Activated T-cell treated with anti-CD3 and anti-CD28 coated beads, Interleukin-2, amount 50 U/mL, for 1 hour (primary cell): ENCODE measurements at places on chromosomes 3 and 15.

GRCh38 chr15:54815556-54815955 lies 381.2 kb downstream of the RSL24D1 start:
- DNase-seq = no peak

DNA sequence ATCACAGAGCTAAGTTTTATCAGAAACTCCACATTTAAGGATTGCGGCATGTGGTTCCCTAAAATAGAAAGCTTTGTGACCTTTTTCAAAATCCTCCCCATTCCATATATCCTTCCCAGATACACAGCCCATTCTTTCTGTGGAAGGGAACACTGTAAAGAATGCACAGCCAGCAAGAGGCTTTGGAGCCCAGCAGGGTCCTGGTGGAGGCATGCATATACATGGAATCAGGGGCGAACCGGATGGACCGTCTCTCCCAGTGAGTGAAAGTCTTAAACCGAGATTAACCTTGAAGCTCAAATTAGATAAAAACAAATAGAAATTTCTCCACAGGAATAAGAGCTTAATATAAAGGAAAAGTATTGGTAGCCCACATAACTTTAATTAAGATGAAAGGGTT lies 436.2 kb upstream of the MDFIC2 start:
- DNase-seq = no peak

DNA sequence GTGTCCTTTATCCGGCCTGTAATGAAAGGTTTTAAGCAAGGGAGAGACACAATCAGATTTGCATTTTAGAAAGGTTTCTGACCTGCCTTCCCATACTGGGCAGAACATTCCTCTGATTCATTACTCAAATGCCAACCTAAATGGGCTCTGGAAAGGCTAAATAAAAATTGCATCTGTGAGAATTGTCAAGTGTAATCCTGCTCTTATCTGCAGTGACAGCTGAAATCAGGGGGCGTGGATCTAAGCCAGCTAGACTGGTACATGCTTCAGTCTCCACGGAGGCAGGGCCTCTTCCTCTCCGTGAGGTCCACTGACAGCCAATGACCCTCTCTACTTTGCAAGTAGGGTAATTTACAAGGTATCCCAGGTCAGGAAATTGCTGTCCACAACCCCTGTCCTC lies 32.5 kb upstream of the MINAR1 start:
- DNase-seq = no peak

DNA sequence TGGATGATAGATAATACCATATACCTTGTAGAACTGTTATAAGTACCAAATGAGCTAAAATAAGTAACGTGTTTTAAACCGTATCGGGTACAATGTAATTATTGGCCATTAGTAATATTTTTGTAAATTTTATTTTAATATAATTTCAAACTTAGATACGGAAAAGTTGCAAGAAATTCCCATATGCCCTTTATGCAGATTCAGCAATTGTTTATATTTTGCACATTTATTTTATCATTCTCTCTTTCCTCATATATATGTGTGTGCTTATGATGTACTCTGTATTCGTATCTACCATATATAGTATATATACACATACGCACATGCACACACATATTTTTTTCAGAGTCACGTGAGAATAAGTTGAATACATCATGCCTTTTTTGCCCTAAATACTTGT lies 38.5 kb downstream of the EXOG start:
- DNase-seq = no peak

GRCh38 chr3:171526146-171526545 lies 65.9 kb upstream of the TNIK start:
- DNase-seq = no peak

- DNase-seq = no peak
Measured at GRCh38 chr15:55795031-55795430, 52.1 kb upstream of the PRTG start.

DNA sequence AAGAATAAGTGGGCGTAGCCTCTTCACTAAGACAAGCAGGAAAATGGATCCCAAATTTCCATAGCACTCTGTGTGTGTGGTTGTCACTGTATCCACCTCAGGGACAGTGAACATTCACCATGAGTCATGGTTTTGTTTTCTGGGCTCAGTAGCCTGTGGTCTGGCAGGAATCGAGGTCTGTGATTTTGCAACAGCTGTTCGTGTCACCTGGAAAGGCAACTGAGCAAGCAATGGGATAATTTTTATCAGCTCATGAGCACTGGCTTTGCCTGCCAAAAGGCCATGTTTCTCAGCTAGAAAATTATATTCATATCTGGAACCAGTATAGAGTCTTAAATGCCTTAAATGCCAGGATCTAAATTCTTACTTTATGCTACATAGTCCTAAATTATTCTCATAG lies 60.9 kb downstream of the STRIT1 start:
- no peak for DNase-seq

- no peak for DNase-seq
Measured at GRCh38 chr3:122984650-122985049, 42.9 kb downstream of the SEMA5B start.

- no peak for DNase-seq
Measured at GRCh38 chr3:29936766-29937165, 655.9 kb downstream of the RBMS3 start.

- no peak for DNase-seq
Measured at GRCh38 chr3:26535151-26535550, 87.4 kb upstream of the LRRC3B start.

- no peak for DNase-seq
Measured at GRCh38 chr3:46462111-46462510, 2.6 kb downstream of the LTF start.

DNA sequence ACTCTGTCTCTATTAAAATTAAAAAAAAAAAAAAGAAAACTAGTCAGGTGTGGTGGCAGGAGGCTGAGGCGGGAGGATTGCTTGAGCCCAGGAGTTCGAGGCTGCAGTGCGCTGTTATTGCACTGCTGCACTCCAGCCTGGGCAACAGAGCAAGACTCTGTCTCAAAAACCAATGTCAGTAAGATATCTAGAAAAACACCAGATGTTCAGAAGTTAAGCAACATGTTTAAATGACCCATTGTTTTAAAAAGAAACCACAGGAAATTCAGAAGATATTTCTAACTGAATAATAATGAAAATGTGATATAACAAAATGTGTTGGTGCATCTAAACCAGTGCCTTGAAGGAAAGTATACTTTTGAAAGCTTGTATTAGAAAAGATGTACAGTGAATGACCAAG lies 203.4 kb upstream of the CGNL1 start:
- DNase-seq = no peak

GRCh38 chr3:99965077-99965476 lies 147.4 kb downstream of the CMSS1 start:
- DNase-seq = no peak
